AG09319 (cell line): ENCODE measurements at places on chromosomes 1 and 21.

DNA sequence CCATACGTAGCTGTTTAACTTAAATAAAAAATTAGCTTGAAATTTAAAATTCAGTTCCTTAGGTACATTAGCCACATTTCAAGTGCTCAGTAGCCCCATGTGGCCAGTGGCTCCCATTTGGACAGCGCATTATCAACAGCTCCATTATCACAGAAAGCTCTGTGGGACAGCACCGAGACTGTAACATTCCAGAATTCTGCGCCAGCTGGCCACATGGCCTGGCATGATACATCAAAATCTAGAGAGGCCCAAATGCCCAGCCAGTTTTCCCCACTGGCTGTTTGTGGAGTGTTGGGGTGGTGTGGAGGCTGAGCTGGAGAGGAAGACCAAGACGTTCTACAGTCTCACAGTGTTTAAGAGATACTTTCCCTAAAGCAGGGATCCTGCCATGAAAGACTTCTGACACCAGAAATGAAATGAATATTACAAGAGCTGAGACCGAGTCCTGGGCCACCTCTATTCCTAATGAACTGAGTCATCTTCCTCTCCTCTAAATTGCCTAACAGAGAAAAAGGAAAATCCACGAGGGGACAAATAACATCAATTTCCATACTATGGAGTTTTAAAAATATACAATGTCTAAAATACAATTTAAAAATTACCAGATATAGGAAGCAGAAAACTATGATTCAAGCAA is 27.3 kb upstream of the ACTA1 start:
- DNase-seq, result no peak

GRCh38 chr21:17526776-17527175 is 13.9 kb downstream of the CXADR start:
- DNase-seq, result no peak

DNA sequence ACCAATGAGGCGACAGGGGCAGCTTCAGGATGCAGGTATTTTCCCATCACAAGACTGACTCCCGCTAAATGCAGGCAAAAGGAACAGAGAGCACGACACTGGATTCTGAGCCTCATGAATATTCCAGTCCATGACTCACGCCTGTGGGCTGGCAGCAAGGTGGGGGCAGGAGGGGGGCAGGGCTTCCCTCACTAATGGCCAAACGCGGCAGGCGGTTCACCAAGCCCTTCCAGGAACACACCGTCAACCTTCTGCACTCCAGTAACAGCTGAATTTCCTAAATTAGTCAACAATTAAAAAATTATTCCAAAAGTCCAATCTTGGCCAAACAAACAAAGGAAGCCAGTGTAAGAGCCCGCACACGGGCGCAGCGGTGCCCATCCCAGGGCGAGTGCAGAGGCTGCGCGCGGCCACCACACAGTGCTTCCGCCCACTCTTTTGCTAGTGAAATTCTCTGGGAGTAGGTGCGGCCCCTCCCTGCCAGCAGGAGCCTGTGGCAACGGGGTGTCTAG is 12.5 kb upstream of the GPR153 start:
- DNase-seq, result no peak

DNA sequence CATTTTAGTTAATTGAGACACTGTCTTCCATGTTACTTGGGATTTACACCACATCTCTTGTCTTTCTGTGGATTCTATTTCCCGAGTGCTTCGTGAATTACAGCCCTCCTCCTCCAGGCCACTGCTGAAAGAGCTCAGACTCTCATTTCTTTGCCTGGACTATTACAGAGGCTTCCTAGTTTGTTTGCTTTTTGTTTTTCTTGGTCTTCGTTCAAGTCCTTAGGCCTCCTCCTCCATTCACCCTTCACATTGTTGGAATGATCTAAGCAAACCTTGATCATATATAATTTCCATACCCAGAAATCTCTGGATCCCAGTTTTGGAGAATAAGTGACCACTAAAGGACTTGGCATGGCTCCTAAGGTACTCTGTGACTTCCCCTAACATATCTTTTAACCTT is 94.1 kb downstream of the CNIH3 start:
- no peak for DNase-seq

GRCh38 chr1:82464362-82465001 is 663.7 kb downstream of the ADGRL2 start:
- DNase-seq, result peak; percentile 56

- no peak for DNase-seq
These were observed 55.2 kb upstream of the WDR26 start for GRCh38 chr1:224489534-224490365.

GRCh38 chr1:101044749-101045148 is 19.2 kb upstream of the DPH5 start:
- no peak for DNase-seq

DNA sequence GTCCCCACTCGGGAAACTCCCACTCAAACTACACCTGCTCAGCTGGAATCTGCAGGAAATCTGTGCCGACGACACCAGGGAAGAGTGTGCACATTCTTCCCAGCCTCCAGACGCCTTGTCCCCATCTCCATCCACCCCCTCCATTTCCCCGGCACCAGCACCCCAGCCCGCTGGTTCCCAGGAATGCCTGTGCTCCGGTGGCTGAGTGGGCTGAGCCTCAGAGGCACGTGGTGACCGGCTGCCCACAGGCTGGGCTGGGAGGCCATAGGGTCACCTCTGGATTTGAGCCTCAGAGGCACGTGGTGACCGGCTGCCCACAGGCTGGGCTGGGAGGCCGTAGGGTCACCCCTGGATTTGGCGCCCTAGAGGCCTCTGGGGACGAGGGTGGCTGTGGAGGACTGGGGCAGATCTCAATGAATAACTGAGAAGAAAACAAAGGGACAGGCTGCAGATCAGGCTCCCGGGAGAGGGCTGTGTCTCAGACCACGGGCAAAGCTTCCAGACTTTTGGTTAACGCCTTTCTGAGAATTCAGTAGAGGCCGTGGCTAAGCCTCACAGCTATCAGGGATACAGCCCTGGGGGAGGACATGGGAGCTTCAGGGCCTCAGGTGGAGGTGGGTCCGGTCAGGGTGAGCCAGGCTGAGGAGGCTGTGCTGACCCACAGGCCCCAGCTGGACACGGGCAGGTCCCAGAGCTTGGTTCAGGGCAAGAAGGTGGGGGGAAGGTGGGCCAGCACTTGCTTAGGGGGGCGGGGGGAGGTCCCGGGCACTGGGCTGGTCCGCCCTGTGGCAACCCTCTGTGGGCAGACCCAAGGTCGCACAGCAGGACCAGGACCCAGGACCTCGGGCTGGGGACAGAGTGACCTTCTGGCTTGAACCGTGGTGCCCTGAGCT is 17.3 kb upstream of the TTLL10 start:
- no peak for DNase-seq

GRCh38 chr1:36609241-36610027 is 126.7 kb upstream of the CSF3R start:
- no peak for DNase-seq

DNA sequence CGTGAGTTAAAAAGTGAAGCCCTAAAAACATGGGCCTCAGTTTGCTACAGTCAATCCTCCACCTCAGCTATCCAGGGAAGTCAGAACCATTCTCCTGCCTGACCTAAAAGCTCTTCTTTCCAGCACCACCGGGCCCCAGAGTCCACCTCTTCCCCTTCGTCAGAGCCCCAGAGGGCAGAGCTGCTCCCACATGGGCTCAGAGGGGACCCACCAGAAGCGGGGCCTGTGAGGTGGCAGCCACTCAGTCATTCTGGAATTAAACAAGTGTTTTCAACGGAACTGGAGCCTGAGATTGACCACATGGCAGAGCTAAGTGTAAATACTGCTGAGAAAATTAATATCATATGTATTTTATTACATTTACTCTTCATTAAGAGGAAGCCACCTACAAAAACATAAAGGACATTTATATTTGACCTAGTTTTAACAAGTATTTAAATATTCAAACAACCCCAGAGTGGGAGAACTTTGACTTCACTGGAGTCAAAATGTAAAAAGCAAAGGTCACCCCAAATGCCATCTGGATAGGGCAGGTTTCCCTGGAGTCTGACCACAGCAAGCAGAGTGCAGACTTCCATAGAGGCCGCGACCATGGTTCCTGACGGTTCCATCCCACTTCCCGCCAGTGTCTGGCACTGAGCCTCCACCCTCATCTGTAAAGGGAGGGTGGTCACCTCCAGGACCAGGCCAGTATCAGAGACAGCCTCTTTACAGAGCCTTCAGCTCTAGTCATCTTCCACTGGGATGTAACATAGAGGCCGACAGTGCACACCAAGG is 1.8 kb downstream of the SUMO3 start:
- DNase-seq, result no peak

DNA sequence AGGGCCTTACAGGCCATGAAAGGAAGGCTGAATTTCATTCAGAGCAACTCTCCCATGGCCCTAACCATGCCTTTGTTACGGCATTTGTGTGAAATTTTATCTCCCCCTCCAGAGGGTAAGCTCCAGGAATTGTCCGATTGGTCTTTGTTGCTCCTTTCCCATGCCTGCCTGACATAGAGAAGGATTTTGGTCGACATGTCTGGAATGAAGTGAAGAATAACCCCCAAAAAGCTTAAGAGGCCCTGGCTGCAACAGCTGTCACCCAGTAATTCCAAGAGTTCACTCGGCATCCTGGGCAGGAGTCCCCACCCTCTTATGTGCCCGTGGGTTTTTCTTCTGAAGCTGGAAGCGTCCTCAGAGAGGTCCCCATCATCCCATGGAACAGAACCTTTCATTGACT is 20.6 kb downstream of the CDA start:
- no peak for DNase-seq

DNA sequence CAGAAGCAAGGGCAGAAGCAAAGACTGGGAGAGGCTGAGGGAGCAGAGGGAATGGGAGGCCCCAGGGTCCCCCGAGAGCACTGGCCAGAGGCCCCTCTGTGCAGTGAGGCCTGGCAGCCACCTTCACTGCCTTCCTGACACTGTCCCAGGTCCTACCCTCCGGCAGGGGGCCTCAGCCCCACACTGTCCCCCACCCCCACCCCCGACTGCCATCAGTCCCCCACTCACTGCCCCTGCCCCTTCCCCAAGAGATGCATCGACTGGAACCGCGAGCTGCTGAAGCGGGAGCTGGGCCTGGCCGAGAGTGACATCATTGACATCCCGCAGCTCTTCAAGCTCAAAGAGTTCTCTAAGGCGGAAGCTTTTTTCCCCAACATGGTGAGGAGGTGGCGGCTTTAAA is 13.0 kb upstream of the PADI6 start:
- no peak for DNase-seq

DNA sequence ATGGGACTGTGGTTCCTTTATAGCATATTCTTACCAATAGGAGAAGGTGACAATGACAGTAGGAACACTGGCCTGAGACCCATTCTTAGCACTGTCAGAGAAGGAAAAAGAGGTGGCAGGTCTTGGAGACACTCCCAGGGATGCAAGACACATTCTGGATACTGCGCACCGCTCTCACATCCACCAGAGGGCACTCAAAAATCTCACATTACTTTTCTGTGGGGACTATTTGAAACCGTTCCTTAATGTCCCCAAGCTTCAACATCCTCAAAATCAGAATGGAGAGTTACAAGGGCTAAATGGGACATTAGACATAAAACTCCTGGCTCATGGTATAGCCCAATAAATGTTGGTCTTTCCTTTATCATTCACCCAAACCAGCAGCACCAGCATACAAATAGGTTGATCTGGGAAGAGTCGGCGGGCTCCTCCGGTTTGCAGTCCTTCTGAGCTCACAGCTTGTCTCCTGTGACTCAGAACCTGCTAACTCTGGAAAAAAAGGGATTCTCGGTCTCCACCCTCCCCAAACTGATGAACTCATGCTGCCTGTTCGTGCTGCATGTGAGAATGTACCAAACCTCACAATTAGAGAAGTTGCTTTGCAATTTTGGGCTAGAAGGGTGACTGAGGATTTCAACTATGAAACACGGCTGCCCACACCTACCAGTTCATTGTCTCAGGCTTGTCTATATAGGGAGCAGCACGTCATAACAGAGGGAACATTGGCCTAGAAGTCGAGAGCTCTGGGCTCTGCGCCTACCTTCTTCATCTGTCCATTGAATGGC is 40.2 kb downstream of the IL12RB2 start:
- DNase-seq, result peak; percentile 29

GRCh38 chr1:101444381-101444780 is 207.6 kb downstream of the S1PR1 start:
- DNase-seq, result no peak

GRCh38 chr21:41888749-41889376 is 9.7 kb upstream of the PRDM15 start:
- no peak for DNase-seq

DNA sequence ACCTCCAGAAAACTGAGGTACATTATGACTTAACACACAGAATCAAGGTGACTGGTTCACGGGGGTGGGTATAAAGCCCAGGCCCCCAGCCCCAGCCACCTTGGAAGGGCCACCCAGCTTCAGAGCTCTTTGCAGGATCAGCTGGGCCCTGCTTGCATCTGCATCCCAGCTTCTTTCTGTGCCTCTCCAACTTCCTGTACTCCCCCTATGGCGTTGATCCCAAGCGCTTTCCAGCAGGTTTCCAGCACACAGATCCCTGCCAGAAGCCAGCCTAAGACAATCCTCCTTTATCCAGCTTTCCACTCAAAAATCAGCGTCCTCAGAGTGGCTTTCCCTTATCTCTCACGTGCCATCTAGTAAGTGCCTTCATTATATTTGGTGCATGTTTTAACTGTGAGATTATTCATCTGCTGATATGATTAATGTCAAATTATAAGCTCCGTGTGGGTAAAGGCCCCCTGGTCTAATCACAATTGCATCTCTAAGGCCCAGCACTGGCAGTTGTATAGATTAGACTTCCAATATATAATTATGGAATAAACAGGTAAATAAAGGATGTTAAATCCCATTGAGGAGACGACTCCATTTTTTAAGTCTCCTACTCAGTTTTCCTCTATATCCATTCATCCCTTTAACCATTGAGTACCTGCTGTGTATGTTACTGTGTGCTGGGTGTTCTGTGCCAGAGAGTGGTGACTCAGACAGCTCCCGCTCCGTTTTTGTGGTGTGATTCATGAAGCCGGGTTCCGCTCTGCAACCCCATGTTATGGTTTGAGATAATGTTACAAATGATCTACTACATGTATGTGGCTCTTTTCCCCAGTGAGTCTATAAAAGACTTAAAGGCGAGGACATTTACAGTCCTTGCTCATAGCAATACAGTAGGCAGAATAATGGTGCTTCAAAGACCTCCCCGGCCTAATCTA is 387.6 kb downstream of the PCP4 start:
- DNase-seq, result no peak

DNA sequence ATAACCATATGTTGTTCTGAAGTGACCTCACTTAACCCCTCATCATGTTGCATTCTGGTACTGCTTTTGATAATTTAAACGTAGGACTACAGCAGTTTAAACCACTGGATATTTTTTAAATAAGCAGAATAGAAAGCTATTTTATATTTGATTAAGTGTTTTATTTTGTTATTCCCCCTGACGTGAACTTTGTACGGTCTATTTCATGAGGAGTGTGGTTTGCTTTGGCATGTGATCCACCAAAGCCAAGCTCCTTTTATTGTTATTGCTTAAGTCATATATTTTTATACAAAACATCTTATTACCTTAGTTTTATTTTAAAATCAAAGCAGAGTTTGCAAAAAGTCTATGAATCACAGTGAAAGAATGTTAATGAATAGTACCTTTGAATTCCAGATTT is 101.4 kb upstream of the L1TD1 start:
- no peak for DNase-seq

GRCh38 chr1:236457775-236458174 is 63.7 kb downstream of the EDARADD start:
- no peak for DNase-seq
